ENCODE measurements at places on chromosomes 4 and X. TPM values are rescaled to one million over a fixed set of nuclear protein-coding genes. Genes with fewer than 3 reads are reported as not detected.

Gene PNCK
- total RNA-seq, result 0.26 TPM

Gene TRMT10A
- total RNA-seq, result 11.1 TPM

GRCh38 chr4:150248181-150248580 is 169.9 kb downstream of the DCLK2 start:
- DNase-seq, result peak; percentile 58

Gene ETDA
- not detected for total RNA-seq

DNA sequence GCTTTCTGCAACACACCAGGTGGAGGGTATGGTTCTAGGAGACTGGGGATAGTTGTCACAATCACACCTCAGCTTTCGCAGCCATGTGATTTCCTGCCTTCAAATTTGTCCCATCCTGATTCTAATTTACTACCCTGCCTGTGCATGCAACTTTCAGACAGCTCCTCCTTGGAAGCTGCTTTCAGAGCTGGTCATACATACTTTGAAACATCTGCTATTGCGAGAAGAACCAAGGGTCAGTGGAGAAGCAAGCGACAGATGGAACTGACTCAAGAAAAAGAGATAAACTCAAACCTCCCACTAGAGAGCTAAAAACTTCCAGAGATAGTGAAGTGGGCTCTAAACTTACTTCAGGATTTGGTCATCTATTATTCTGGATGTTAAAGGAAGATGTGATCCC is 381.7 kb upstream of the FGF13 start:
- DNase-seq, result peak; percentile 10

DNA sequence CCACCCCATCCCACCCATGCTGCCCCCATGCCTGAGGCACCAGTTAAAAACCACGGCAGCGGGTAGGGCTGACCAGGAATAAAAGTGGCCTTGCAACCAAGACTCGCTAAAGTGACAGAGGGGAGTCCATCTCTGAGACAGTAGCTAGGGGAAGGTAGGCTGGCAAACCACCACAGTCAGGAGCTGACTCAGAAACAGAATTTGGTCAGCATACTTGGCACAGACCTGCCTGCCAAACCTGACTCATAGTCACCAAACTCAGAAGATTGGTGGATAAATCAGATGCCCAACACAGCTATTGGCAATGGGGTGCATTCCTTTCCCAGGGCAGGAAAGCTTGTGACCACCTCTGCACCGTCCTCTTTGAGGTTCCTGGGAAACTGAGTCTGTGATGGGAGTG is 193.8 kb downstream of the BCOR start:
- no peak for DNase-seq

Gene POF1B
- not detected for total RNA-seq

Gene SUPT20HL1
- total RNA-seq, result not detected
